ENCODE measurements at places on chromosomes 12 and 14.

GRCh38 chr12:32457251-32458025, 58.1 kb downstream of the FGD4 start:
- no peak for DNase-seq

GRCh38 chr12:43267818-43268217, 284.2 kb downstream of the ADAMTS20 start:
- DNase-seq: no peak

- DNase-seq: no peak
These were observed 11.1 kb downstream of the KRT85 start for GRCh38 chr12:52356031-52356761.

DNA sequence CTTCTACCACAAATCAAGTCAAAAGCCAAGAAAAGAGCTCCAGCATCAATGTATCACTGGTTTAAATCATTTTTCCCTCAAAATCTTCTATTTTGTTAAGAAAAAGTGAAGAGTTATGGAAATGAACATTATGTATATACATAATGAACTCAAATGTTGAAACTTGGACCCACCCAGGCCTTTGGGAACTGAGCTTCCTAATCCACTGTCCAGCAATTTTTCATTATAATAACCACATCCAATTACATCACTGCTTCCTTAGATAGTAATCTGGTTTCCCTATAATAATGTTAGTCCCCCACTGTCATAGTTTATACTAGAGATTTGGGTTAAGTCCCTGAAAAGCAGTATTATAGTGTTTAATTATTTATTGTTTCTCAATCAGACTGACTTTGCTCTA, 170.9 kb downstream of the PIK3C2G start:
- no peak for DNase-seq

GRCh38 chr12:103178366-103179080, 221.0 kb downstream of the ASCL1 start:
- no peak for DNase-seq

DNA sequence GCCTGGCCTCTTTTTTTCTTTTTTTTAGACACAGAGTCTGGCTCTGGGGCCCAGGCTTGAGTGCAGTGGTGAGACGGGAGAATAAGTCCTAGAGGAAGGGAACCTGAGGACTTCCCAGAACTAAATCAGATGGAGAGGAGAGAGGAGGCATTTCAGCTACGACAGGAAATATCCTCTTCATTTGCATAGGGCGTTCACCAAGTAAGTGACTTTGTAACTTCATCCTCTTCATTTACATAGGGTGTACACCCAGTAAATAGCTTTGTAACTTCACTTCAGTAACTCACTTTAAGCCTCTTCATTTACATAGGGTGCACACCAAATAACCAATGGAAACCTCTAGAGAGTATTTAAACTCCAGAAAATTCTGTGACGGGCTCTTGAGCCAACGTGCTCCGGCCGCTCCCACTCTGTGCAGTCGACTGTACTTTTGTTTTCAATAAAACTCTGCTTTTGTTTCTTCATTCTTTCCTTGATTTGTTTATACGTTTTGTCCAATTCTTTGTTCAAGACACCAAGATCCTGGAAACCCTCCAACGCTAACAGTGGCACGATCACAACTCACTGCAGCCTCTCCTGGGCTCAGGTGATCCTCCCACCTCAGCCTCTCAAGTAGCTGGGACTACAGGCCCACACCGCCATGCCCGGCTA, 21.4 kb upstream of the ANKRD9 start:
- no peak for DNase-seq

All from HuH-7.5 (cell line).